ENCODE measurements at places on chromosomes 1 and 21.

- no peak for DNase-seq
Observed at GRCh38 chr1:167602840-167603239, 27.2 kb upstream of the RCSD1 start.

DNA sequence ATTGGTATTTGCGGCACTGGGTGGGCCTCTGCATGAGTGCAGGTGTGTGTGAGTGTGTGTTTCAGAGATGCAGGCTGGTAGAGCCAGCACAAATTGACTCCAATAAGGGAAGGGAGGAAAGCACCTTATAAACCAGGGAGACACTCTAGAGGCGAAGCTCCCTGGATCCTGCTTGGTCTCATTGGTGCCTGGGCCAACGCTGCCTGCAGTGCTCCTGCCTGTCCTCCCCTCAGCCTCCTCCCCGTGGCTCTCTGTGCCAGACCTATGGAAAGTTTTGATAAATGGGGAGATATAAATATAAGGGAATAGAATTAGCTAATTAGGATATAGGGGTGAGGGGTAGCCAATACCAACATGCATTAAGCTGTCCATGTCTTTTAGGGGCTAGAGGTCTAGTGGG, 2.6 kb downstream of the BSND start:
- no peak for DNase-seq

- no peak for DNase-seq
Observed at GRCh38 chr1:206939841-206940587, 6.3 kb downstream of the PIGR start.

DNA sequence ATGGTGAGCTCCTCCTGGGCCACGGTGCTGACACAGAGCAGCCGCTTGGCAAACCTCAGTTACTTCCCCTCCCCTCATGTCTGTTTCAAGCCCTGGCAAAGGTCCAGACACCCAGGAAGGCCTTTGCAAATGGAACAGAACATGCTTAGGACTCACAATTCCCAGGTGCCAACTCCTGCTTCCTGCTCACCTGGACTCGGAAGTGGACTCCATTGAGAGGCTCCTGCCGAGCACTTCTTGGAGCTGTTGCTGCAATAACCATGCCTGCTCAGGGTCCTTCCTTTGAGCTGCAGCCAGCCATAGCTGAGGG, 10.7 kb downstream of the DCST2 start:
- no peak for DNase-seq

DNA sequence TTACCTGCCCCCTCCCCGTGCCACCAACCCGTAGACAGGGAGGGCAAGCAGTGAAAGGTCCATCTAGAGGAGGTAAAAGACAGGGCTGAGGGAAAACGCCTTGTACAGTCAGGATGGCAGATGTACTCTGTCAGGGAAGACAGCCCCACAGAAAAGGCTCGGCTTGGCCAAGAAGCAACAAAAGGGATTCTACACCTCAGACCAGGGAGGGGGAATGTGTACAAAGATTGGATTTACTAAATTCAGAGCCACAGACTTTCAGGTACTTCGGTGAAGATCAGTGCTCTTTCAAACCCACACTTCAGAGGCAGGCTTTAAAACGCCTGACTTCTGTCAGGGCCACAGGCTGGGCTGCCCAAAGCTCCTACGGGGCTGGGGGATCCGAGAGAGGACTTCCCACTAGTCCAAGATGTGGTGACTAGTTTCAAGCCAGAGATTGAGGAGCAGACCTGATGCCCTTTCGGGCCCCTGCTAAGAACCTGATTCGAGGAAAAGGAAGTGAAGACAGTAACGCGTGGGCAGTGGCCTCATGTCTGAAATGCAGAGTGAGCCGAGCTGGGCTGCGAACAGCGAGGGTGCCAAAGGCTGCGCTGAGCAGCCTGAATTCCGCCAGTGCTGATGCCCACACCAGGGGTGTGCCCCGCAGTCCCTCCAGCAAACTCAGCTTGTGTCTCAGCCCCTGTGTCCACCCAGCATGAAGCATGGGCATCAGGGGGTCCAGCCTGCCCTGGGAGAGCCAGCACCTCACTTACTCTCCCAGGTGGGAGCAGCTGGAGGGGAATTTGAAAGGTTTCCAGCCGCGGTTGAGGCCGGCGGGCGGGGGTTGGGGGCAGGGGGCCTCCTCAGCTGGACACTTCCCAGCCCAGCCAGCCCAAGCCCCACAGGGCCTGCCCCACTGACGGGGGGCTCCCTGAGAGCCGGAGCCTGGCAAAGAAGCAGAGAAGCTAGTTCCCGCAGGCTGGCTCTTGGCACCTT, 36.2 kb downstream of the KIAA1614 start:
- no peak for DNase-seq

DNA sequence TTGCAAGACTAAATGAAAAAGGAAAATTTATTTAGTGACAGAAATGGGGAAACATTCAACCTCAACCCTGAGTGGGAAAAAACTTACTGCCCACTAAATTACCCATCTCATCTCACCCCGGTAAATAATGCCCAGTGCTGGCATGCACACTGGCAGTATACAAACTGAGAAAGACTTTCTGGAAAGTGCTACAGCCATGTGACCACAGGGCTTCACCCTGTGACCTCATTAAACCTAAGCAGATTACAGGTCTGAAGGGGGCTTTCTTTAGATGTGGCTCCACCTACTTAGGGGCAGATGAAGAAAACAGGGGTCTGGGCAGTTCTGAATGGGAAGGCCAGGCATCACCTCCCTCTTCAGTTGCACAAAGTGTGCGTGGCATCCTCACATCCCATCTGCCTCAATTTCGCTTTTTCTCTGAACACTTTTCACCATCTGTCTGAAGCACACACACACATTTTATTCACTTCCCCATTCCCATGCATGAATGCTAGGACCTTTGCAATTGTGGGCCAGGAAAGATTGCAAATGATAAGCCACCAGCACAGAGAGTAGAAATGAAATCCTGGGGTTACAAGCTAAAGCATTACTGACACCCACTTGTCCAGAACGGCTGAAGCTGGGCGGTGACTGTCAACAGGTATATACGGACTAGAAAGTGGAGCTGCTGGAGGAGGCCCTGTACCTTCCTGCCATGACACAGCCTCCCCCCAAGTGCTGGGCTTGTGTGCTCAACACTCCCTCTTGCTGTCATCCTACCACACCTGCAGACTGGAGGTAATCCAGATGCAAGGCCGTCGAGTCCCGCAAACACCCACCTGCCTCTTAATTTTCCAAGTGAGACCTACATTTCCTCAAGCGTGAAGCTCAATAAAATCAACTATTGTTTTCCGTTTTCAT, 2.7 kb downstream of the NADK start:
- DNase-seq = no peak

DNA sequence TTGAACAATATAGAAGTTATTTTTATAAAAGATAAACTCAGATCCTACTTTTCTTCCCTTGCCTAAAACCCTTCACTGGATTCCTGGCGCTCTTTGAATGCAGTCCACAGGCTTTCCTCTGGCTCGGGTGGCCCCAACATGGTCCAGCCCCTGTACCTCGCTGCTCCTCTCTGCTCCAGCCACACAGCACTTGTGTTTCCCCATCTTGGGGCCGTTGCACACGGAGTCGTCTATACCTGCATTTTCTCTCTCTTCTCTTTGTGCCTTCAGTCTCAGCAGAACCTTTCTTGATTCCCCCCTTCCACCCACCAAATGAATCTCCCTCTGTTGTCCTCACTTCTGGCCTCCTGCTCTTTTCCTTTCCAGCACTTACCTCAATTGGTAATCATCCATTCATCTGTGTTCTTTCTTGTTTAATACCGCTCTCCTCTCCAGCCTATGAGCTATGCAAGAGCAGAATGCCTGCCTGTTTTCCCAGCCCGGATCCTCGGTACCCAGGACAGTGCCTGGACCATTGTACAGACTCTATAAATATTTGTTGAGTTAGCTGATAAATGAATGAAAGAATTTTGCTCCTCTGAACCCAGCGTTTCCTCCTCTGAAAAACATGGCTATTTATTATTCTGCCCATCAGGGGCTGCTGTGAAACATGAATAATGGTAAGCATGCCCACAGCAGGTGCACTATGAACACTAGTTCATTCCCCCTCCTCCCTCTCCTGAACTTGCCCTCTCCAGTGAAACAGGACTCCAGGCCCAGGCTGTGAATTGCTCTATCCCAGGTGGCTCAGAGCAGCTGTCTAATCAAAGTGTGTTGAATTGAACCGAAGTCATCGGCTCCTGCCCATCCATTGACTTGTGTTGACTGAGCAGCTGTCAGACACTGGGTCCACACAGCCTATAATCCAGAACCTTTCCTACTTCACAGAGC, 266.9 kb downstream of the PTPRU start:
- DNase-seq = no peak

GRCh38 chr1:204134103-204134502, 17.7 kb downstream of the ETNK2 start:
- no peak for DNase-seq

DNA sequence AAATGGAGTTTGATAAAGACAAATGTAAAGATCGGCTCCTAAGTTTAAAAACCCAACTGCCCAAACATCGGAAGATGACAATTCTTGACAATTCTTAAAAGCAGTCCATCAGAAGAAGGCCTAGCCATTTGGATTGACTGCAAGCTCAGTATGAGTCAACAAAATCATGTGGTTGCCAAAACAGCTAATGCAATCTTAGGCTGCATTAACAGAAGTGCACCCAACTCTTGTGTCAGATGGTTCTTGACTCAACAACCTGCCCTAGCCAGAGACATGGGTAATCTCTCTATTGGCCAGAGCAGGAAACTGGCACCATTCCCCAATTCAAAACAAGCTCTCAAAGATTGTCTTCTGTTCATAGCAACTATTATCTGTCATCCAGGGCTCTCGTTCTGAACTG, 9.9 kb upstream of the NCF2 start:
- DNase-seq = no peak
